ENCODE measurements at places on chromosomes 11 and 22. TPM values are rescaled to one million over a fixed set of nuclear protein-coding genes. Genes with fewer than 3 reads are reported as not detected.

Gene TEX54
- total RNA-seq: 0.66 TPM

Gene HORMAD2
- total RNA-seq: not detected

Gene FAM227A
- total RNA-seq: not detected

Gene PHLDA2
- 71.3 TPM for total RNA-seq

Gene KRTAP5-8
- not detected for total RNA-seq

Gene IRF7
- total RNA-seq: not detected

Gene SLC6A5
- total RNA-seq: not detected

Gene HTR3A
- not detected for total RNA-seq

DNA sequence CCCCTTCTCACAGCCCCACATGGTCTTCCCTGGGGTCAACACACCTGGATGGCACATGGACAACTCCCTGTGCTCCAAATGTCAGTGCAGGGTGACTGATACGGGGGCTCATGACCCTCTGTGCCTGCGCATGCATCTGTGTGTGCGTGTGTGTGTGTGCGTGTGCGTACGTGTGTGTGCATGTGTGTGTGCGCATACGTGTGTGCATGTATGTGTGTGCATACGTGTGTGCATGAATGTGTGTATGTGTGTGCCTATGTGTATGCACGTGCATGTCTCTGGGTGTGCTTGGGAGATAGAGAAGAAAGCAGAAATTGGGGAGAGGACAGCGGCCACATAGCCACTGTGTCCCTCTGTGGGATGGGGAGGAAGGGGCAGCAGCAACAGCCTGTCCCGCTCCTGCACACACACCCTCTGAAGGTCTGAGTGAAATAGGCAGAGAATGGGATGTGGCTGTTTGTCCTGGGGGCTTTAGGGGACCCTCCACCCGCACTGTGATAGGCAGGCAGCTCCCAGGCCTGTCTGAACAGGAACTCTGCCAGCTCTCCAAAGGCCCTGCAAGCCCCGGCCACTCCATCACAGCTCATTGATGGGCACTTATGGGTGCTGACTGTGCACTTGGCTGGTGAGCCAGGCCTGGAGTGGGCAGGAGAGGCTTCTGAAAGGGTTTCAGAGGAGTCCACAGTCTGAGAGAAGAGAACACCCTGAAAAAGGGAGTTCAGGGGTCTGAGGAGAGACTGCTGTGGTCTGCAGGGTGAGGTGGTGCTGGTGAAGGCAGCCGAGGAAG, 28.7 kb upstream of the PICK1 start:
- no peak for DNase-seq

DNA sequence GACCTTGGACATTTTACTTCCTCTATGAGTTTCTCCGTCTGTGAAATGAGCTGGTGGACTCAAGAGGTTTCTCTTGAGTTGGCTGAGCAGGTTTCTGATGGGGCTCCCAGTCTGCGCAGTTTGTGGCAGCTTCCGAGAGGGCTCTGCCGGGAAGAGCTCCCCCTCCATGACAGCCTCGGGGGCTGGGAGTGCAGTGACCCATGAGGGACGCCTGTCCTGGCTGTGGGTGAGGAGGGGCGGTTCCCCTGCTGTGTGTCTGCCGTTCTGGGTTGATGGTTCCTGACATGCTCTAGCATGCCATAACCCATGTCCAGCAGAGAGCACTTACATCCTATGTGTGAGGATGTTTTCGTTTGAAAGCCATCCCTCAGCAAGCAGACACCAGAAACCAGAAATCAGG, 14.8 kb downstream of the CSF2RB start:
- DNase-seq: no peak

DNA sequence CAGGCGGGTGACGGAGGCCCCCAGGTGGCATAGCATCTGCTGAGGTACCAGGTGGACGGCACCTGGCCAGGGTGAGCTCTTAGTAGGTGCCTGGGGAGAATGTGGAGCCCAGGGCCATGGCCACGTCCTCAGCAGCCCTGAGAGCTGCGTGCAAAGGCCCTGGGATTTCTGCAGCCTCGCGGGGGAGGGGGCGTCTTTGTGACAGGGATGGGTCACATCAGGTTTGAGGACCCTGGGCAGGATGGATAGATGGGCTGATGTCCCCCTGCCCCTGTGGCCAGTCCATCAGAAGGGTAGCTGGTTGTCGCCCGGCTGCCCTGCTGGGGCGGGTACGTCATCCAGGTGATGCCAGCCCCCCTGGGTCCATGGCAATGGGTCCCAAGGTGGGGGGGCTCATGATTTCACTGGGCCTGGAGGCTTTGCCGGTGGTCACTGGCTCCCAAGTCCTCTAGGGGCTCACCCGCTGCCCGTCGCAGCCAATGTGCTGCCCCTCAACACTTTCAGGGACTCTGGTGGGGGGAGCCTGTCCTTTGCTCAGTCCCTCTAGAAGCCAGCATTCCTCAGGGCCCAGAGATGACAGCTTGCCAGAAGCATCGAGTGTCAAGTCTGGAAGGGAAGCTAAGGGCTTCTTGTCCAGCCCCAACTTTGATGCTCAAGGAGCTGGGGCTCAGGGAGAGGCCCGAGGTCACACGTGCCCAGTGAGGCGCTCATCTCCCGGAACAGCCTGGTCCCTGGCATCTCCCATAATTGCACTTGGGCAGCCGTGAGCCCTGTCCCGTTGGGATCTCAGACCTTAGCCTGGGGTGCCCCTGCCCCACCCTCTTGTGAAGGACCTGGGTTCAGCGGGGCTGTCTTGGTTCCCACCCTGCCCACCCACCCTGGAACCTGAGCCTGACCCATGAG, 777 bp downstream of the TBX10 start:
- no peak for DNase-seq

DNA sequence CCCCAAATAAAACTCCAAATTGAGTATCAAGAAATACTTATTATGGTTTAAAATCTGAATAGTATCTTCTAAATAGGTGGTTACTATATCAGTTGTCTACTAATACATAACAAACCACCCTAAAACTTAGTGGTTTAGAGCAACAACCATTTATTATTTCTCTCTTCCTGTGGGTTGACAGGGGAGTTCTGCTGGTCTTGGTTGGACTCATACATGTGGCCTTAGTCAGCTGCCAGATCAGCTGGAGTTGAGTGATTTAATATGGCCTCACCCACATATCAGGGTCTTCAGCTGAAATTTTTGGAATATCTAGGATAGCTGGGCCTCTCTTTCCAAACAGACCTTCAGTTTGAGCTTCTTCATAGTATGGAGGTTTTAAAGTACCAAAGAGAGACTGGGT, 34.5 kb downstream of the C11orf65 start:
- peak; percentile 38 for DNase-seq

DNA sequence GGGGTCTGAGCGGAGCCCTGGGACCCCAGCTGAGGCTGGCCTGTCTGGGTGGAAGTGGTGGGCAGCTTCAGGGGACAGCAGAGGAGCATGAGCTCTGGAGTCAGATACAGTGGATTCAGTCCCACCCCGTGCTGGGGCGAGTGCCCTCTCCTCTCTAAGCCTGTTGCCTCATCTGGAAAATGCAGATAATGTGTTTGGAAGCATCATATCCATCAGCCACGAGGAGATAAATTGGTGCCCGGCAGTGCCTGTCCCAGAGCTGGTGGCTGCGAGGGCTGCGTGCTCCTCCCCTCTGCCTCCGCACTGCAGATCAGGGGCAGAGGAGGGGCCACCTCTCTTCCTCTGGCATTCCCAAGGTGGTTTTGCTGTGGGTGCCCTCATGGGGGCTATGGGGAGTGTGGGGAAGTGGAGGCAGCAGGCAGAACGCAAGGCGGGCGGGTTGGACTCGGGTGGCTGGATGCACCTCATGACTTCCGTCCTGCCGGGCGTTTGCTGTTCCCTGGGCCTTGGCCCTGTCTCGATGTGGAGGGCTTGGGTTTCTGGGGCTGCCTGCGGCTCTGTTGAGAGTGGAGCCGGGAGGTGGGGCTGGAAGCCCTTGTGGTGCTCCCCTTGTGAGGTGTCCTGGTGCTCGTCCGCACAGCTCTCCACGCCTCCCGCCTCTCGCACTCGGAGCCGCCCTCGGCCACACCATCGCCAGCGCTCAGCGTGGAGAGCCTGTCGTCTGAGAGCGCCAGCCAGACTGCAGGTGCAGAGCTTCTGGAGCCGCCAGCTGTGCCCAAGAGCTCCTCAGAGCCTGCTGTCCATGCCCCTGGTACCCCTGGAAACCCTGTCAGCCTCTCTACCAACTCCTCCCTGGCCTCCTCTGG, 20.9 kb downstream of the MICALL1 start:
- DNase-seq: no peak

DNA sequence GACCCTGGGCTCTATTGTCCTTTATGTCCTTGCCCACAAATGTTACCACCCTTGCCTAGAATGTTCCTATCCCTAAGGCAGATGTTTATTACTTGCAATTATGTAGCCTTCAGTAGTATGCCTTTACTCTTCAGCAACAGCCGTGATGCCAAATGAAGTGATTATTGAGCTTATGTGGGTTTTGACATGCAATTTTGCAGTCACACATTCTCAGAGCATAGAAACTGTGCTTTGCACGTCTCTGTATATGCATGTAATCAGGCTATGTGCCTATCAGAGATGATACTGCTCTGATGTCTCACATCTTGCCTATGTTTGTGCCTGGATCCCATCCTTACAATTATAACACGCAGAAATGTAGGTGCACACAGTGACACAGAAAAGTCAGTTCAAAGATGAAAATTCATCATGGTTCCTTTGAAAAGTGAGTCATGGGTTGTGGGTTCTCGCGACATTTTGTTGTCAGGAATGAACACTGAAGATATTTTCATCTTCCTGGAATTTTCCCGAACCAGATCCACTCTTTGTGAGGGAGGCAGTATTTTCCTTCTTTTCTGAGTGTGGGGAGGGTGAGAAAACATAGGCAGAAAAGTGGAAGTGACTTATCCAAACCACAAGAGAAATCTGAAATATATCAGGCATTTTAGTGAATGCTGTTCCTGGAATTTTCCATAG, 81.1 kb downstream of the BMAL1 start:
- DNase-seq: peak; percentile 64

- peak; percentile 49 for DNase-seq
These were observed 851 bp downstream of the PTDSS2 start for GRCh38 chr11:450809-451451.

GRCh38 chr22:31872209-31872608, 72.1 kb upstream of the YWHAH start:
- DNase-seq: no peak

- DNase-seq: no peak
These were observed 13.7 kb downstream of the COA4 start for GRCh38 chr11:73862986-73863385.

GRCh38 chr22:35417606-35418005, 17.7 kb downstream of the MCM5 start:
- no peak for DNase-seq

DNA sequence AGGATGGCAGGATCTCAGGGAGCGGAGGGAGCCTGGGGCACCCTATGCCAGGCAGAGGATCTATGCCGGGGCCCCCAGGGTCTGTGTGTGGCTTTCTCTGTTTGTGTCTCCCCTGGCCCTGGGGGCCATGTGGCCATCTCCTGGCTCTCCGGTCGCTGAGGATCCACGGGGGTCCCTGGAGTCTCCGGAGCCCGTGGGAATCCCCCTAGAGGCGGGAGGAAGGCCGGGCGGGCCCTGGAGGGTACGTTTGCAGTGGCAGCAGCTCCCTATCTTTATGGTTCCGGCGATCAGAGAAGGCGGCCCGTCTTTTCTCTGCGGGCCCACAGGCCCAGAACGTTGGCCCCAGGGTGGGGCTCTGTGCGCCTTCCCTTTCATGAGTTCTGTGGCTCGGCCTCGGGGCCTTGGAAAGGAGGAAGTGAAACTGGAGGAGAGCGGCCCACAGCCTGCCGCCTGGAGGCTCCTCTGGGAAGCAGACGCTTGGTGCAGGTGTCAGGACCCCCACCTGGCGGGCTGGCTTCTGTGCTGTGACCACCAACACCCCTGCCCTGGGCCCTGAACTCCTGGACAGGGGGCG, 82.1 kb downstream of the KCNQ1 start:
- DNase-seq: no peak

GRCh38 chr11:46916286-46917108, 1.9 kb downstream of the LRP4 start:
- DNase-seq: peak; percentile 62

GRCh38 chr11:2470495-2470894, 25.7 kb downstream of the KCNQ1 start:
- DNase-seq: no peak

DNA sequence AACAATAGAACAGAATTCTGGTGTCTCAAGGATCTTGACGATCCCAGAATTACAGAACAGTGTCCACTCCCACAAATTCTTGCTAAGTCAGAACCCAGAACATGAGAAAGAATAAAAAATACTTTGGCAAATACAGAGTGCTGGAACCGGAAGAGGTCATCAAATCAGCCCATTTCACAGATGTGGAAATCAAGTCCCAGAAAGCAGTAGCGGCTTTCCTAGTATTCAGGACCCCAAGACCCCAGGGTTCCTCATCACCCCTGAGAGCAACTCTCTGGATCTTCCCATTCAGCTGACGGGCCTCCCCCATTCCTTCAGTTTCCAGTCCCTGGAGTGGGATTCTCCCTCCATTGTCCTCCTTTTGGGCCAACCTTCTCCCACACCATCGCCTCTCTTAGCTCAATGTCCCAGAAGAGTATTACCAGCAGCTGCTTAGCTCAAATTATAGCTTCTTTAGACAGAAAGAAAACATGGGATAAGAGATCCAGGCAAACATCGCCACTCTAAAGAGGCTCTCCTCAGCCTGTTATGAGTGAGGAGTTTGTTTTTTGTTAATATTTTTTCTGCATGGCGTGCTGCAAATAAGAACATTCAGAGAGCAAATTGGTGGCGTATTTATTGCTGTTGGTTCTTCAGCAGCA, 268.3 kb downstream of the MN1 start:
- DNase-seq: no peak

- DNase-seq: peak; percentile 73
These were observed 1.5 kb upstream of the NDUFS8 start for GRCh38 chr11:68028802-68029545.

DNA sequence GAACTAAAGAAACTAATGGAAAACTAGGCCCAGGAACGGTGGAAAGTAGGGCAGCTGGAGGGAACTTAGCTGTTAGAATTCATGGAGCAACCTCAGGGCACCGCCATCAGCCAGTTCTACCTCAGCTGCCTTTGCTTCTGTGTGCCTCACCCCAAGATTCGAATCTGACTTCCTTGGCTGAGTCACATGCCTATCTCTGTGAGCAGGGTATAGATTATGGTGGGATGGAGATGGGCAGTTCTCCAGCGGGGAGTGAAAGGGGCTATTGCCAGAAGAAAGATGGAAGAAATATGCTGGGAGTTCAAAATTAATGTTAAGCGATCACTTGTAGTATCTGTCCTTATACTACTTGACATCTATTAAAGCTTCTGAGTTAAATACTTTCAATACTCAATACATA, 18.9 kb upstream of the VWA5A start:
- DNase-seq: no peak

- no peak for DNase-seq
These were observed 12.2 kb upstream of the RBM4B start for GRCh38 chr11:66689661-66690590.

- DNase-seq: no peak
These were observed 100.3 kb upstream of the SLC22A12 start for GRCh38 chr11:64490562-64491216.

- no peak for DNase-seq
These were observed 26.9 kb upstream of the TP53I11 start for GRCh38 chr11:44977493-44977984.
